Amniotic stem cell (primary cell): ENCODE measurements at places on chromosomes 4 and X.

DNA sequence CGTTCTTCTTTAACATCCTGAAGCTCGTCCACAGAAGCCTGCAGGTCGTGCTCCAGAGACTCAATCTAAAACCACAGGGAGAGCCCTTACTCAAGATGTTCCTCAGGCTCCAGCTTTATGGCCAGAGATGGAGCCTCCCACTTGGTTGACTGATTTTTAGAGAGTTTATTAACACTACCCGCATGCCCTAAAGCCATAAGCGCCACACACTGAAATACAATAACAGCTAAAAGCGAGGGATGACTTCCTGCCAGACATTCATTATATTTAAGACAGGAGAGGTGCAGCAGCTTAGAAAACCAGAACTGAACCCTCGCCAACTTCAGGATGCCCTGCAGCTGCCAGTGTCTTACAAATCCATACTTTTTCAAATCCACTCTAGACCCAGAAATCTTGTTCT lies 42.0 kb downstream of the SOD3 start:
- DNase-seq: no peak

GRCh38 chr4:87035881-87036509 lies 101.2 kb downstream of the AFF1 start:
- no peak for DNase-seq

DNA sequence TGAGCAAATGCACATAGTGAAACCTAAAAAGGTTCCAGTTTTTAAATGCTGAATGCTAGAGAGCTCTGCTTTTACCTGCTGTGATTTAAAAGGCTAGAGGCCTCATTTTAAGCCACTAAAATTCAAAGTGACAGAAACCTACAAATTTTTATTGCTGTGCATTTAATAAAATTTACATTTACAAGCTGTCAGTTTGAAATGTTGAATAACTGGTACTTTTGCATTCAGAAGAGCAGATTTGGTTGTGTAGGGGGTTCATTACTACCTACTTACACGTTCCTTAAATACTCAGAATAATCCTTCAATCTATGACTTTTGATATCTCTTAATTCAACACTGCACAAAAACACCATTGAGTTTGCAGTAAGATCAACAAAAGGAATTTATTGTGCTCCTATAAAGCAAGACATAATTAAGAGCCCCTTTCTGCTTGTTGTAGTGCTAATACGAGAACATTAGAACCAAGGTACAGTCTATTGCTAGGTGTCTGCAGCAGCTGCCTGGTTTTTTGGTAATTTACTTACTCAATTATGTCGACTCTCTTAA lies 27.9 kb downstream of the NKX3-2 start:
- no peak for DNase-seq

- no peak for DNase-seq
Measured at GRCh38 chrX:151085207-151085606, 91.2 kb upstream of the GPR50 start.

DNA sequence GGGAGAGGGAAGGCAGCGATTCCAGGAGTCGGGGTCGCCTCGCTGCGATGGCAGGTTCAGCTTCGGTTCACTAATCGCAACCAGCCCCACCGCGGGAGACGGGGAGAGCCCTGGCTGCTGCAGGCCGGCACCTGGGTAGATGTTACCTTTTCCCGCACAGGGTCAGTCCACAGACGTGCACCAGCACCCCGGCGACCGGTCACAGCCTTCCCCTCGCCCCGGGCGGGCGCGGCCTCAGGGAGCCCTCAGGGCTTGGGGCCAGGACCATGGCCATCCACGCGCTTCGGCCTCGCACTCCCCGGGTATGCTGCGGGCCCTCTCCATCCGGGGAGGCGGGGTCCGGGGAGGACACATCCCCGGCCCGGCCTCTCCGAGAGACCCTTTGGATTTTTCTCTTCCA lies 26.1 kb upstream of the EXOC1L start:
- DNase-seq: no peak

DNA sequence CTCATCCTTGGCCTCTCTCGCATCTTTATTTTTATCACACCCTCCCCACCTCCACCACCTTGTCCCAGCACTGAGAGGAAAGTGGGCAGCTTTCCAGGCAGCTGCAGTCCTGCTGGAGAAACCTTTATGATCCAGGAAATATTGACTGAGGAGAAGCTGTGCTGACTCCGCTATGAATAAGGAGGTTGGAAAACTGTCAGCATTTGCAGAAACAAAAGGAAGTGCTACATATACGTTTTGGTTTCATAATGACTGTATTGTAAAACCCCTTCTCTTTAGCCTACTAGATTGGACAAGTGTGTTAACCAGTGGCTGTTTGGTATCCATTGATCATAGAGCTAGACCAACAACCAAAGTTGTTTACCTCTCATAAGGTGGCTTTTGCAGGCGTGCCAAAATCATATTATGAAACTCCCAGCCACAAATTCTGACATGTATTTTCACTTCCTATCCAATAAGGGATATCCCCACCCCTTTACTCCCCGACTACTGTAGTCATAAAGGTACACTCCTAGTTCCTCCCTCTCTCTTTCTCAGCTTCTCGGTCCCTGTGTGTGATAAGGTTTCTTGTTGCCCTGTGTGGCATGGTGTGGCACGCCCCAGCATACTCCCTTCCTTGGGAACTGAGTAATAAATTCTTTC lies 88.4 kb downstream of the GPR143 start:
- no peak for DNase-seq

DNA sequence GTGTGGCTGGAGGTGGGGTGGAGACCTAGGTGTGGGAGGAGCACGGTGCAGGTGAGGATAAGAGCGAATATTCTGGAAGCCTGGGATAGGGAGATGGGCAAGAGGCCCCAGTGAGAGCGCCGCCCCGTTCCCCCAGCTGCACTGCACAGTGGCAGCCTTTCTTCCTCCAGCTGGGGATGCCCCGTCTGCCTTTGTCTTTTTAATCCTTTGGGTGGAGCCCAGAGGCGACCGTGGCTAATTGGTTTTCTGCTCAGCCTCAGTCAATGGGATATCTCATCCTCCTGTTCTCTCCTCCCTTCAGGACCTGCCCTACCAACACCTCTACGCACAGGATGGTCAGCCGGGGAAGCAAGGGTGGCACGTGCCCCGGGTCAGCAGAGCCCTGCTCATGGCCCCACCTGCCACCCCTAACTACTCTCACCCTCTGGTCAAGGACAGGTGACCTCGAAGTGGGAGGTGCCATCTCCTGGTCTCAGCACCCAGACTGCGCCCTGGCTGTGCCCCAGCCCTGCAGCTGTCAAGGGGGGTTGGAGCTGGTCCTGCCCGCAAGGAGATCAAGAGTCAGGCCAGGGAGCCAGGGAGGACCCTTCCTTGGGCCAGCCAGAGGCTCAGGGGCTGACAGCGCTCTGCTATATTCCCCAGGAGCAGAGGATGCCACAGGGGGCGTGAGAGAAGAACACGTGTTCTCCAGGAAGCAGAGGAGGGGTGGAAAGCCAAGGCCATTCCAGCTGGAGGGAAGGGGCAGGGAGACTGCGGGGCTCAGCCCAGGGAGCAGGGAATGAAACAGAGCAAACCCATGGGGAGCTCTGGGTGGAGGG lies 64.0 kb downstream of the ADRA2C start:
- no peak for DNase-seq

DNA sequence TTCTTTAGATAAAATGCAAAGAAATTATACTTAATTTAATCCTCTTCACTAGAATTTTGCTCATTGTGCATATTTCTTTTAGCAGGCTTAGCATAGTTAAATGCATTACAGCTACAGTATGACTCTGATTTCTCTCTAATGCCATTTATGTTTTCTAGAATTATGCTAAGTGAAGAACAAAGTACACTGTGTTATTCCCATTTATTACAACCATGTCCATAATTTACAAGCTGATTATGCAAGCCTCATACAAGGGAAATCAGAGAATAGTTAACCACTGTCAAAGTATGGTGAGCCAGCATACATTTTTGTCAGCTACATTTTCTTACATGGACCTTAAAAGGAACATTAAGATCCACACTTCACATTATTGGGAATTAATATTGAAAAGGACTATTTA lies 99.1 kb downstream of the MAB21L2 start:
- no peak for DNase-seq
